ENCODE measurements at places on chromosomes 16 and 17. TPM values are rescaled to one million over a fixed set of nuclear protein-coding genes. Genes with fewer than 3 reads are reported as not detected.

TNP2 gene
- total RNA-seq, result not detected

TPSD1 gene
- not detected for total RNA-seq

KRTAP4-1 gene
- total RNA-seq, result not detected

KCNG4 gene
- not detected for total RNA-seq

UNK gene
- total RNA-seq, result 38.5 TPM

GPR179 gene
- total RNA-seq, result not detected

ITGB4 gene
- not detected for total RNA-seq

CRISPLD2 gene
- total RNA-seq, result 0.50 TPM

- no peak overlapping the region for H3K27ac ChIP-seq
- H3K4me1 ChIP-seq, result peaks cover 4% of the 10 kb centered on the region
- no peaks in the 10 kb centered on the region for H3K36me3 ChIP-seq
Observed at GRCh38 chr17:77011173-77012011, 129.4 kb upstream of the SEC14L1 start.

DNA sequence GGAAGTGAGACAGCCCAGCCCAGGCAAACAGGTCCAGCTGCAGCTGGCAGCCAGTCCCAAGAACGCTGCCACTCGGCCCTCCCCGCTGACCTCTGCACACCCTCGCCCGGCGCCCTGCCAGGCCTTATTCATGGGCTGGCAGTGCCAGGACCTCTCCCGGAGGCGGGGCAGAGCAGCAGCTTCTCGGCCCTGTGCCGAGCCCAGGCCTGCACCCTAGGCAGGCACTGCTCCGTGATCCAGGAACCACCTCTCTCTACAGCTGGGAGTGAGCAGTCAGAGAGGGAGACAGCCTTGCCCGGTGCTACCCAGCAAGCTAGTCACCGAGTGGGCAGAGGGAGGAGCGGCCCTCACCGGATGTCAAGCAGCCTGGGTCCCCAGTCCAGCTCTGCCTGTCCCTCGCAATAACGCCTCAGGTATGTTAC is 79.9 kb upstream of the CBX4 start:
- H3K36me3 ChIP-seq, result no peaks in the 10 kb centered on the region
- H3K27me3 ChIP-seq, result peaks cover 5% of the 10 kb centered on the region
- H3K4me3 ChIP-seq, result no peak overlapping the region
- no peak for DNase-seq

DNA sequence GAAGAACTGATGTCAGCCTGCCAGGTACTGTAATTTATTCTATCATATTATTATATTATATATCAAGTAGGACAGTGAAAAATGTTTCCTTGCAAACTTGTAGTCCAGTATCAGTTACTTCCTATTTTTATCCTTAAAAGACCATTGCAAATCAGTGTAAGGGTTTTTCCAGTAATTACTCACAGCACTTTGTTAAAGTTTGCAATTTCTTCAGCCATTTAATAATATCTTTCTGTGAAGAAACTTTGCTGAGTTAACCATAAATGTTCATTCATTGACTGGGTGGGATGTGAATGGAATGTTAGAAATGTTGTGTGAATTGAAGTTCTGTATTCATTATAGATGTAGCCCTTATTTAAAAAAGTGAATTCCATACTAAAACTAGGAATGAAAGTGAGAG is 26.7 kb downstream of the HAPSTR1 start:
- no peaks in the 10 kb centered on the region for H3K27me3 ChIP-seq
- H3K27ac ChIP-seq, result no peak overlapping the region
- DNase-seq, result no peak
- peaks cover 7% of the 10 kb centered on the region for H3K36me3 ChIP-seq

DNA sequence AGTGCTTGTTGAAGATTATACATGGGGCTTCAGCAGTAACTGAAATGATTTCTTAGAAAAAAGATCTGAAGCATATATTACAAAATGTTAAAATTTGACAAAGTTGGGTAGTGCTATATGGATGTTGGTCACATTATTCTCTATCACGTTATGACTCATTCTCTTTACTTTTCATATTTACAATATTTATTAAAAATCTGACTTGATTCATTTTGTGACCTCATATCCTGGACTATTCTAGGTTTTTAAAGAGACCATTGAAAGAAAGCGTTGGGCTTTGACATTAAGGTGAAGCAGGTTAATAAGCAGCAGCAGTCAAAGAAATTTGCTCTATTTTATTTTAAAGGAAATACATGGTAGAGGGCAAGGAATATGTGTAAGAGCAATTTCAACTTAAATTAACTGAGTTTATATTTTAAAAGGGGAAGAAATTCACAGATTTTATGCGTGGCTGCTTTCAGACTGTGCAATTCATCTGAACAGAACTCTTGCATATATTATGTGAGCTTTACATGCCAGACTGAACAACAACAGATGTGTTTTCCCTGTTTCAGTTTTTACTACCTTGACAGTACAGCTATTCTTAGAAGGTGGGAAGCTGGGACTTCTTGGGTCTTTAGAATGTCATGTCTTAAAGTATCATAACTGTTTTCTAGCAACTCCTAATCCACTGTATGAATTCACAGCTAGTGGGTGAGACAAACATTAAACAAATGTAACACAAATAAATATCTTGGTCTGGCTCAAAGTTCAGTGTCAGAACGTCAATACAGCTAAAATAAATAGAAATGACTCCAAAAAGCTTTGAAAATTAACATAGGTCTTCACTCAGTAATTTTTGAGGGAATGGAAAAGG is 10.4 kb upstream of the FAM20A start:
- no peaks in the 10 kb centered on the region for H3K36me3 ChIP-seq
- no peaks in the 10 kb centered on the region for H3K27me3 ChIP-seq
- no peak for DNase-seq
- no peak overlapping the region for H3K4me3 ChIP-seq
- H3K4me1 ChIP-seq, result no peaks in the 10 kb centered on the region

GRCh38 chr17:9256751-9257629 is 235.7 kb downstream of the NTN1 start:
- H3K4me3 ChIP-seq, result no peak overlapping the region
- H3K4me1 ChIP-seq, result peaks cover 22% of the 10 kb centered on the region
- H3K27ac ChIP-seq, result no peak overlapping the region
- H3K27me3 ChIP-seq, result no peaks in the 10 kb centered on the region
- no peak for DNase-seq
- no peaks in the 10 kb centered on the region for H3K36me3 ChIP-seq

DNA sequence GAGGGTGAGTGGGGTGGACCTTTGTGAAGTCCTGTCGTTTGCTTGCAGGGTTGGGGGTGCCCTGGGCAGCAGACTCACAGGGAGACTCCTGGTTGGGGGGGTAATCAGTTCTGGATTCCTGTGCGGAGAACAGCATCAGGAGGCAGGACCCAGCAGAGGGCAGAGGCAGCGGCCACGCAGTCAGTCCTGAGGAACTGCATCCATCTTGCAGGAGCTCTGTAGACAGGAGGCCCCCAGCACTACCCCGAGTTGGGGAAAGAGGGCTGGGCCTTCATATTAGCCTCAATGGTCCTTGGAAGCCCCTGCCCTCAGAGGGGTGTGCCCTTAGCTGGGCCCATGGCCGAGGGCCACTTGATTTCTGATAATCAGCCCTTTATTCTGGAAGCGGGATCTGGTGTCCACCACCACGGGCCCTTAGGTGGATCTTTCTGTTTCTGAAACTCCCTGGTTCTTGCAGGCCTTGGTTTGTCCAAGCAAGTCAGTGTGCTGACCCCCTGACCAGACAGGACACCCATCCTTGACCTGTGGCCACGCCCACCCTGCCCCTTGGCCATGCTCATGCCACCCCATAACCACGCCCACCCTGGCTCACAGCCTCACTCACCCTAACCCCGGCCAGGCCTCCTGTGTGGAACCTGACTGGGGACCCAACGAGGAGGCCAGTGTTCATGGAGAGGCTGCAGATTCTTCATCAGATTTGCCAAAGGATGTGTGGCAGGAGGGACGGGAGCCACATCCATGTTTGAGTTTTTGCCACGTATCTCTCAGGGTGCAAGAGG is 73.5 kb upstream of the CBX4 start:
- peaks cover 3% of the 10 kb centered on the region for H3K27me3 ChIP-seq
- H3K4me1 ChIP-seq, result peaks cover under 1% of the 10 kb centered on the region
- no peak overlapping the region for H3K27ac ChIP-seq
- no peaks in the 10 kb centered on the region for H3K36me3 ChIP-seq
- no peak overlapping the region for H3K4me3 ChIP-seq

DNA sequence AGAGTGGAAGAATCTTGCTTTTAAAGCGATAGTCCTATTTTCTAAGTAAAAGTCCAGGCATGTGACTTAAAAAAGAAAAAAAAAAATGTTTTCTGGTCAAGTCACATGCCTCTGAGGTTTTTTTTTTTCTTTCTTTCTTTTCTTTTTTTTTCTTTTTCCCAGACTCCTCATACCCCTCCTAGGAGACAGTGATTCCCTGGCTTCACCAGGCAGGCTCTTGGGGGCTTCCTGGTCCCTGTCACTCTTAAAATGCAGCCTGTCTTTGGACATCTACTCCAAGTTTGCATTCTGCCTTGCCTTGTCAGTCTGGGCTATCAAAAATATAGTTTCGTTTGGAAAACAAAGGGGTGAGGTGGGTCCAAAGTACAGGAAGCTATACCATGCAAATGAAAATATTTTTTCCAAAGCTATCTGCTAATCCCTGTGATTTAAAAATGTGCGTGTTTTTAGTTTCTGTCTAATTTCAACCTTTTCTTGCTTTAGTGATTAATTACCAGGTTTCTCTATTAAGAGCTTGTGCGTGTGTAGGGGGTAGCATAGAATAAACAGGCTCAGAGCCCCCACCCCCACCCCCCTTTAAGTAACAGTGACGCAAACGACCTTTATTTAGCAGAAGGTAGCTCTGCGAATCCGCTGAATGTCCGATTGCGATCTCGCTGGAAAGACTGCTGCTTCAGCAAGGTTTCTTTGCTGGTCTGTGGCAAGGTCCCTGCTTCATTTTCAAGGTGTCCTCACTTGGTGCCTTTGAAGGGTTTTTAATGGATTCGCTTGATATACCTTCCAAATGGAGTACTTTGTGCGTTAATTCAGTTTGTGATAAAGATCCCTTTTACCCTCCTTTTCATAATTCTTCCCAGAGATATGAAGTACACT is 510.2 kb downstream of the WWOX start:
- H3K36me3 ChIP-seq, result no peaks in the 10 kb centered on the region
- H3K27me3 ChIP-seq, result no peaks in the 10 kb centered on the region
- H3K4me1 ChIP-seq, result peaks cover 44% of the 10 kb centered on the region
- no peak overlapping the region for H3K4me3 ChIP-seq

- no peaks in the 10 kb centered on the region for H3K4me1 ChIP-seq
- no peaks in the 10 kb centered on the region for H3K27me3 ChIP-seq
- H3K4me3 ChIP-seq, result no peak overlapping the region
- H3K36me3 ChIP-seq, result no peaks in the 10 kb centered on the region
Observed at GRCh38 chr16:65991149-65991701, 375.3 kb upstream of the CDH5 start.

DNA sequence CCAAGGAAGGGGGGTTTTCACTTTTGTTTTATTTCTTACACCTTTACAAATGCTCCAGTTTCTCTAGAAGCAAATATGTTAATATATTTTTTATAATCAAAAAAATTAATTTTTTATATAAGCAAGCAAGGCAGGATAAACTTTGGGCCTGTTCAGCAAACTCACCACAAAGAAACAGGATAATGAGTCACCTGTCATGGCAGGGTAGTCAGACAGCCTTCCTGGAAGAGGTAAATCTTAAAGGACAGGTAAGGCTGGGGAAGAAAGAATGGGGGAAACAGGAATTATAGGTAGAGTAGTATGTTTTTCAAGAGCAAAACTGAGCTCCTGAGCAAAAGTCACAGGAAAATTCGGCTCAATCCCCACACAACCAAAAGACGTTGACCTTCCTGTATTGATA is 186.3 kb upstream of the SOX9 start:
- H3K4me1 ChIP-seq, result peaks cover 5% of the 10 kb centered on the region
- no peak overlapping the region for H3K4me3 ChIP-seq
- H3K27me3 ChIP-seq, result no peaks in the 10 kb centered on the region

DNA sequence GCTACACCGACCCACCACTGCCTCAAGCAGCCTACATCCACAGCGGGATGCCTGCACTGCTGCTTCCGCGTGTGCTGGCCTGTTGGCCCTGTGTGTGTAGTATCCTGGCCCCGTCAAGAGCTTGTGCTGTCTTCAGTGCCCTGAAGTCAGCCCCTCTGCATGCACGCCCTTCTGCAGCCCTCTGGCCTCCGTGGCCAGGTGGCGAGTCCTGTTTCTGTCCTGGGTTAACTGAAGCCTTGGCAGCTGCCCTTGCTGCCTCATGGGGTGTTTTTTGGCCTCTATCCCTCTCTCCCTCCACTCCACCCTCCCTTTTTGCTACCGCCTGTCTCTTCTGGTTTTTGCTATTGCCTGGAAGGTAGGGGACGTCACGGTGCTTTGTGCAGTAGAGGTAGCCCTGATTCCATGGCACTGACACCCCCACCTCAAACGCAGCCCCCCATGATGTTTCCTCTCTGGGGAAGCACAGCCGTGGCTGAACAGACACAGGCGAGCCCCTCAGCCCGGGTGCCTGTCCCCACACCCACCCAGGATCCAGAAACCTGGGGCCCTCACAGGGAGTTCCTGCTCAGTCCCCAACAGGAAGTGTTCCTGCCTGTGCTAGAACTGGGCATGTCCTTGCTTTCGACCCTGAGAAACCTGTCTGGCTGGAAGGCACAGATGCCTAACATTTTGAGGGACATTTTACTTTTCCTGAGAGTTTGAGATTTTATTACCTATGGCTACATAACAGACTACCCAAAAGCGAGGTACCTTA is 18.8 kb upstream of the AMZ2 start:
- no peaks in the 10 kb centered on the region for H3K36me3 ChIP-seq
- H3K4me3 ChIP-seq, result no peak overlapping the region
- H3K4me1 ChIP-seq, result no peaks in the 10 kb centered on the region
- no peaks in the 10 kb centered on the region for H3K27me3 ChIP-seq
- no peak for DNase-seq

DNA sequence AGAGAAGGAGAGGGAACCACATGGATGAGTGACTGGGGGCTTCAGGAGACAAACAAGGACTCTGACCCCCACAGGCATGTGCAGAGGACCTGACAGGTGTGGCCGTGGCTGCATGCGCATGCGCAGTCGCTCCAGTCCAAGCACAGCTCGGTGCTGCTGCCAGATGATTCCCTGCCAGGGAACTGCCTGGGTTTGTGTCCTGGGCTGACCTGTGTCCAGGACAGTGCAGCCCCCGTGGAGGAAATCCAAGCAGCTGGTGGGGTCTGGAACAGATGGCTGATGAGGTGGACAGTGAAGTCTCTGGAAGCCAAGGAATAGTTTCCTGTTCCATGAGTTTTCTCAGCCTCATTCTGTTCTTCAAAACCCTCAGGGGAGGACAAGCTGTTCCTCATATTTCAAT is 27.3 kb downstream of the LASP1 start:
- no peak for DNase-seq
- no peaks in the 10 kb centered on the region for H3K27me3 ChIP-seq
- H3K27ac ChIP-seq, result no peak overlapping the region
- H3K36me3 ChIP-seq, result no peaks in the 10 kb centered on the region

DNA sequence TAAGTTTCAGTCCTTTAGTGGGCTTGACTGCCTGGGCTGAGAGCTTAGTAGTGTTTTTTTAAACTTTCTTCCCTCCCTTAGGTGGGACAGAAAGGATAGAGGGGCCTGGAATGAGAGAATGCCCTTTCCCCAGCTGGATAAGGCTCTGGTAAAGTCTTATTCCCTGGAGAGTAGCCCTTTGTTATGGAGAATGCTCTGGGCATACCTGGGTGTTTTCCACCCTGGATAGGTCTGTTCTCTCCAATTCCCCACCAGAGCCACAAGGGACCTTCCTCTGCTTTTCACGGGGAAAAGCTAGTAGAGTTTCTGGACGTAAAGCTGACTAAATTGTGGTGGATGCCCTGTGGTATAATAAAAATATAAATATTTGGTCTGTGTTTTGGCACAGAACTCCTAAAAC is 164.1 kb downstream of the HS3ST4 start:
- no peaks in the 10 kb centered on the region for H3K27me3 ChIP-seq
- H3K27ac ChIP-seq, result peak overlapping the region; percentile 14
- H3K4me1 ChIP-seq, result peaks cover 20% of the 10 kb centered on the region
- H3K36me3 ChIP-seq, result no peaks in the 10 kb centered on the region
- no peak overlapping the region for H3K4me3 ChIP-seq
- DNase-seq, result peak; percentile 42
